Natural killer cell treated with Interleukin-12 subunit alpha and Interleukin-12 subunit beta and Interleukin-15 and Interleukin-18, amount 100 ng/mL, for 72 hours (primary cell): ENCODE measurements at places on chromosomes 4 and X. TPM values are rescaled to one million over a fixed set of nuclear protein-coding genes. Genes with fewer than 3 reads are reported as not detected.
A peak's percentile ranks its signal among the peaks of the same experiment; 100 is the strongest.

DNA sequence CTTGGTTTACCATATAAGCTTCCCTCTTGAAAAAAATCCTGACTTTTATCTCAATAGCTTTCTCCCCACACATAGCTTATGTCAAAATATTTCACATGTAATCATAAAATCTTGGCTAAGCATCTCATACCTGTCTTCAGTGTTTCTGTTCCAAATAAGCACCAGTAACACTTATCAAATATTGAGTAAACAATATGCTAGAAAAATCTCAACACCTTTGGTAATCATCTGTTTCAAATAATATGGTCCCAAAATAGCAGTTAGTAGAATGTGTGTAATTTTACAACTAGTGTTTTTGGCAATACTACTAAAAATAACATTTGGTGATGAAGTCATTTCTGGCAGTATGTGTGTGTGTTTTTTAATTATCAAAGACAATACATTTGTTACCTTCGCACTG is 2138.2 kb downstream of the PCDH7 start:
- no peak for DNase-seq

DNA sequence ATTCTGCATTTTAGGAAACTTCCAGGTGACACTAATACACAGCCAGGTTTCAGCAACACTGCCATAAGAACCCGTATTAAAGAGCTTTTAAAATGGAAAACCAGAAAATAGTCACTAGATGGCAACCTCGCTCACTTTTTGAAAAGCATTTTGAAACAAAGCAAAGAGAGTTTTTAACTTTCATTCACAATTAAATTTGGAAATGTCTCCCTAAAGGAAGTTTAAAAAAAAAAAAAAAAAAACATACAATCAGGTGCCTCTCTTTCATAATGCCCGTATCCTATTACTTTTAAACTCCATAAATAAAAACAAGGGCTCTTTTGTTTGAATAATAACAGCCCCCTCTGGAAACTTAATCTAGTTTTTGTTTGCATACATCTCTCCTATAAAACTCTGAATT is 20.3 kb downstream of the MEPE start:
- no peak for DNase-seq

- peak; percentile 50 for DNase-seq
These were observed 37.7 kb downstream of the NBDY start for GRCh38 chrX:56766554-56767347.

GRCh38 chrX:47143894-47144625 is 442 bp downstream of the NDUFB11 start:
- peak; percentile 60 for DNase-seq

- no peak for DNase-seq
These were observed 448.3 kb upstream of the ZFP42 start for GRCh38 chr4:187547316-187547715.

DNA sequence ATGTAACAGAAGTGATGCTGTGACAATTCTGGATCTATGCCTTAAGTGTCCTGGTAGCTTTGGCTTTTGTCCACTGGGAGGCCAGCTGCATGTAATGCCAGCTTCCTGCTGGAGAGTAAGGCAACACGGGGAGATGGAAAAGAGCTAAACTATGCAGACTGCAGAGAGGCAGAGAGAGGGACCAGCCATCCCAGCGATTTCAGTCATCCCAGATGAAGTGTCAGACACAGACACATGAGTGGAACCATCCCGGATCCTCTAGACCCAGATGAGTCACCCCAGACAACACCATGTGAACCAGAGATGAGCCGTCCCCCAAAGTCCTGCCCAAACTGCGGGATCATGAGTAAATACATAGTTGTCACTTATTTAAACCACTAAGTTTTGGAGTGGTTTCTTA is 14.6 kb downstream of the SRPX start:
- DNase-seq: no peak

GRCh38 chrX:50372966-50373365 is 97.7 kb downstream of the DGKK start:
- DNase-seq: no peak

DNA sequence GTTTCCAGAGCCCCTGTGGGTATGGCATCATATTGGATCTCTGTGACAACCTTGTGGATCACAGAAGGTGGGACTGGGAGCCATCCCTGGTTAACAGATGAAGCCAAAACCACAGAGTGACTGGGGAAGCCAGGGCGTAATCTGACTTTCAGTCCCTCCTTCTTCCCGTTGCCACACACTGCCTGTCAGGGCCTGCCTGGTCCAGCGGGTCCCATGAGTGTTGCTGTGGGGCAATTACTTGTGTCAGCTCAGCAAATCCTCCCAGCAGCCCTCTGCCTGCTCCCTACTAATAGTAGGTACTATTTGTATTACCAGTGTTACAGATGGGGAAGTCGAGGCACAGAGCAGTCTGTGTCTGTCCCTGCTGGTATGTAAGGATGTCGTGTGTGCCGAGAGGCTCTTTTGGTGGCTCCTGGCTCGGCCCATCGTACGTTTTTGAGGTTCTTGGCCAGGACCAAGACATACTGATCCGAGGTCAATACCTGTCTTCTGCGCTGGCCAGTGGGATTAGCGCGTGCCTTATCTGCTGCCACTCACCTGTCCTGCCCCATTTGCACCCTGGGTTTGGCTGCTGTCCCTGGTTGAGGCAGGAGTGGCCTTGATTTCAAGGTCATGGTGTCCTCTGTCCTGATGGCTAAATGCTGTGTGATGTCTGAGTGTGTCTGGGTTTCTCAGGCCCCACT is 5.7 kb downstream of the NSG1 start:
- no peak for DNase-seq

GRCh38 chr4:38923746-38924145 is 56.1 kb downstream of the FAM114A1 start:
- no peak for DNase-seq

DNA sequence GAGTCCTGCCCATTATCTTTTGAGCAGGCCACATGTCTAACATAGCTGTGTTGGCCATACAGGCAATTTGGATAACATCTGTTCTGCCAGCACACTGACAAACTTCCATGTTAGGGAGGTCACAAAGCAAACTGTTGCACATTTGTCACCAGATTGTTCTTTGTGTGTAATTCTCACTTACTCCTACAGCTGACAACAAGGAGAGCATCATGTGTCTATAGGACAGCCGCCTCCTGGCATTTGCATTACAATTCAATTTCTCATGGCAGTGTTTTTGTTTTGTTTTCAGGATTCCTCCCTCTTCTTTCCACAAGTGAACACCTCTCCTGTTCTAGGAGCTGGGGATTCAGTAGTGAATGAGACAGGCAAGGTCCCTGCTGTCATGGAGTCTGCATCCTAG is 94.3 kb upstream of the LEF1 start:
- no peak for DNase-seq

GRCh38 chr4:8435656-8436121 is 4.8 kb downstream of the ACOX3 start:
- DNase-seq: peak; percentile 48

GRCh38 chr4:100466501-100466900 is 51.3 kb downstream of the EMCN start:
- DNase-seq: no peak

GRCh38 chrX:134761788-134762187 is 103.5 kb upstream of the PLAC1 start:
- no peak for DNase-seq

Gene NHSL2
- 0.67 TPM for total RNA-seq

Gene GJB1
- not detected for total RNA-seq

Gene HOPX
- total RNA-seq: 100 TPM

Gene RBMXL3
- not detected for total RNA-seq
